ENCODE measurements at places on chromosomes 13 and 19.

DNA sequence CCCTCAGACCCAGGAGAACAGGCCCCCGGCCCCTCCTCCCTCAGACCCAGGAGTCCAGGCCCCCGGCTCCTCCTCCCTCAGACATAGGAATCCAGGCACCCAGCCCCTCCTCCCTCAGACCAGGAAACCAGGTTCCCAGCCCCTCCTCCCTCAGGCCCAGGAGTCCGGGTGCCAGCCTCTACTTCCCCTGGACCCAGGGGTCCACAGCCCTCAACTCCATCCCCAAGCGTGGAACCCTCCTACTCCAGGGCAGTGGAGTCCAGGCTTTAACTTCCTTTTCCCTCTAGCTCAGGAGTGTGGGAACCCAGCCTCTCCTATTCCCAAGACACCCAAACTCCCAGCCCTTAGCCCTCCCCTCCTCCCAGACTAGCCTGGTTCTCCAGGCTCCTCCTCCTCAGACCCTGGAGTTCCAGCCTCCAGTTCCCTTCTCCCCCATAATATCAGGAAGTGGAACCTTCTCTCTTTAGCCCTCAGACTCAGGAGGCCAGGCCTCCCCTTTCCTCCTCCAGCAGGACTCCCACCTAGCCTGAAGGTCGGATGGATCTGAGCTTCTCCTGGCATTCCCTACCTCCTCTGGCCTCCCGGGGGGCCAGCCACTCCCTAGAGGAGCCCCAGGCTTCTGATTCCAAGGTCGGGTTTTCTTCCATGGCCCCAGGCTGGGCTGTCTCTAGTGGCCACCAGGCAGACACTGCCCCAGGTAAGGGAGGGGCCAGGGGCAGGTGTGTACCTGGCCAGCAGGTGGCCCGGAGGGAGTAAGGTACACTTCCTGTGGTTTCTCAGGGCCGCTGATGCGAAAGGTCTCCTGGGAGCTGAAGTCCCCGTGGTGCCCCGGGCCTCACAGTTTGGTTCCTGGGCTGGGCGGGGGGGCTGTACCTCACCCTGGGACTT lies at the start of gene TMC4:
Gene TMC4, minus strand, starts transcription at position 690 of the 888 bp plus-strand sequence. Its CDS starts 43 bp downstream, at position 647.
- no peak for DNase-seq

- no peak for DNase-seq
Observed at GRCh38 chr19:3193256-3194105, 7.8 kb downstream of the NCLN start.

GRCh38 chr13:40568246-40569023 lies 98.0 kb downstream of the FOXO1 start:
- no peak for DNase-seq

- no peak for DNase-seq
Observed at GRCh38 chr19:51810223-51810622, 15.3 kb downstream of the FPR3 start.

GRCh38 chr13:68993154-68993553 lies 1114.5 kb upstream of the ATXN8OS start:
- DNase-seq: no peak

DNA sequence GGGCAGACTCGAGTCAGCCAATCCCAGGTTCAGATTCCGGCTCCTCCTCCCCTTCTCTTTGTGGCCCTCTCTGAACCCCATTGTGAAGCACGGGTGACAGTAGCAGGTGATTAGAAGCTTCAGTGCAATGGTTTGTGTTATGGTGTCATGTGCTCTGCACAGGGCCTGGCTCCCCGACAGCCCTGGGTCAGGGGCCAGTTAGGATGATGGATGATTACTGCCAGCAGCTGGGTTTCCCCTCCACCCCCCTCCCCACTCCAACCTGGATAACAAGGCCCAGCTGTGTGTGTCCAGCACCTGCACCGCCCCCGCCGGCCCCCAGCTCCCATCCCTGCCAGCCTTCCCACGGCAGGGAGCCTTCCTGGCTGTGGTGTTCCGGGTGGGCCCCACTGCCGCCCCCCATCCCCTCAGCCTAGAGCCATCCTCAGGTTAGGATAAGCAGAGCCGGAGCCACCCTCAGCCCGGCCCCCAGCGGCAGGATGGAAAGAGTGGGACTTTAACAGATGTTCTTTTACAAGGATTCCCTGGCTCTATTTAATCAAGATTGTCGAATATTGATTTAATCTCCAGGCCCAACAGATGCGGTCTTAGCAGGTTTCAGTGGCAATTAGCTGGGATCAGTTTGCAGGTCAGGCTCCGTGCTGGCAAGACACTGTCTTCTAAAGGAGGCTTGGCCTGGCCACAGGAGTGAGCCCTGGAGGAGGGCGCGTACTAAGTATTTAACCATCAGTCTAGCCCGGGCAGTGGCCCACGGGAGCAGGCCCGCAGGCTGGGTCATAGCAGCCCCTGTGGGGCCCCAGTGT lies 156.2 kb downstream of the SIPA1L3 start:
- no peak for DNase-seq

GRCh38 chr13:47503475-47503874 lies 497.6 kb downstream of the SUCLA2 start:
- no peak for DNase-seq

- DNase-seq: no peak
Observed at GRCh38 chr13:37187105-37187504, 81.6 kb upstream of the CSNK1A1L start.

DNA sequence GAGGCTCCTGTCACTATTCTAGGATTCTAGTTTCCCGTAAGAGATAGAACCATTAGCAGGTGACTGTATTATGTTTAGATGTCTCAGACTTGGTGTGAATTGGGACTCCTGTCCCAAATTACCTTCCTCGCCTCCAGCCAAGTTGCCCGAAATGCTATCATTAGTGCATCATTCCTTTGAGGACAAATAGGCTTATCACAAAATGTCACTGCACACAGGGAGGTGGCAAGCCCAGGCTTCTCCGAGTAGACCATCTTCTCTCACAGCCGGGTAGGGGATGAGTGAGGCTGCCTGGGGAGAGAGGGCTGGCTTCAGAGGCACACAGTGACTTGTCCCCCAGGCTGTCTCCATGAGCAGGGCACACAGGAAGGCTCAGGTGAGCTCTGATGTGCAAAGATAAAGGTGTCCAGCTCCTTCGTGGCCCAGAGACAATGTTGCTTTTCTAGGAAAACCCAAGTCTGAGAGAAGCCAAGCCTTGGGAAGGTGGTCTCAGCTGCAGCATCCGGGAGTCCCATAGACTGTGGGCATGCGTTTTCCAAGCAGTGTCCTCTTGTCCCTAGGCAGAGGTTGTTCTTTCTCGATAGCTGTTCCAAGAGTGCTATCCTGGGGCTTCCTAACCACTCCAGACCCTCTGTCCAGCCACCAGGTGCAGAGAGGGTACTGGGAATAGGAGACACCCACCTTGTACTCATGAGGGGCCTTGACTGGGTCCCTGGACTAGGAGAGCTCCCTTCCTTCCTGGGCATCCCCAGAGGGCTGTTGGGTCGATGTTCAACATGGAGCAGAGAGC lies 163.1 kb upstream of the TSHZ3 start:
- DNase-seq: no peak

GRCh38 chr13:113397608-113398425 lies 33.9 kb upstream of the GRTP1 start:
- DNase-seq: no peak

GRCh38 chr19:1873524-1874473 lies 10.4 kb upstream of the KLF16 start:
- no peak for DNase-seq

DNA sequence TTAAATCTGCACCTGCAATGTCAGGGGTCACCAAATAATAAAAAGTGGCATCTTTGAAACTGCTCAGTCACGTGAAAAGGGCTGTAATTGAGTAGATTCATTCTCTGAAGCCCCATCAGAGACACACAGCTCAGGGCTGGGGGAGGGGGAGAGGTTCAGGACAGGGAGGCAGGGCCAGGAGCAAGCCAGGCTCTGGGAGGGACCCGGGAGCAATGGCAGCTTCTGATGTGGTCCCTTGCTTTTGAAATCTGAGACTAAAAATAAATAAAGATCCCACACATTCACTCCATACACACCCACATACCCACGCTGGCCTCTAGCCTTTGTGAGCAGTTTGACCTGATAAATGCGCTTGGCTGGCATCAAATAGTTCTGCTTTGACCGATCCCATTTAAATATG lies 32.8 kb downstream of the GSX1 start:
- no peak for DNase-seq

GRCh38 chr19:58559275-58560006 lies 1.0 kb upstream of the UBE2M start:
- no peak for DNase-seq

DNA sequence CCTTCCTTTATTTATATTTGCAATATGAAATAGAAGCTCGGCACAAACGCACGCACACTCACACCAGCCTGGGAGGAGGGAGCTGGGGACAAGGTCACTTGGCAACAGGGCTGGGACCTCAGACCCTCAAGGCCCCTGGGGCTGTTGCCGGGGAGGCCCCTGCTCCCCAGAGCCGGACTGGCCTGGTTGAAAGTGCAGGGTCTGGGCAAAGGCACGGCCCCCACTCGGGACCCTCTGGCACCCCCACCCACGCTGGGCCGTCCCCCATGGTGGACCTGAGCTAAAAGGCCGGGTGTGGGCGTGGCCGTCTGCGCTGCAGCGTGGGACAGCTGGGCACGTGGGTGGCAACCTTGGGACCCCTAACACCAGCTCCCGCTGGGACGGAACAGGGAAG lies 1.2 kb upstream of the TMEM86B start:
- DNase-seq: no peak

GRCh38 chr13:97873398-97873797 lies 80.1 kb upstream of the IPO5 start:
- no peak for DNase-seq

GRCh38 chr13:21053231-21053630 lies 8.2 kb downstream of the LATS2 start:
- no peak for DNase-seq

- no peak for DNase-seq
Observed at GRCh38 chr13:44128552-44129001, 245.0 kb upstream of the SERP2 start.

GRCh38 chr13:114152285-114152645 lies 19.8 kb upstream of the RASA3 start:
- DNase-seq: no peak

DNA sequence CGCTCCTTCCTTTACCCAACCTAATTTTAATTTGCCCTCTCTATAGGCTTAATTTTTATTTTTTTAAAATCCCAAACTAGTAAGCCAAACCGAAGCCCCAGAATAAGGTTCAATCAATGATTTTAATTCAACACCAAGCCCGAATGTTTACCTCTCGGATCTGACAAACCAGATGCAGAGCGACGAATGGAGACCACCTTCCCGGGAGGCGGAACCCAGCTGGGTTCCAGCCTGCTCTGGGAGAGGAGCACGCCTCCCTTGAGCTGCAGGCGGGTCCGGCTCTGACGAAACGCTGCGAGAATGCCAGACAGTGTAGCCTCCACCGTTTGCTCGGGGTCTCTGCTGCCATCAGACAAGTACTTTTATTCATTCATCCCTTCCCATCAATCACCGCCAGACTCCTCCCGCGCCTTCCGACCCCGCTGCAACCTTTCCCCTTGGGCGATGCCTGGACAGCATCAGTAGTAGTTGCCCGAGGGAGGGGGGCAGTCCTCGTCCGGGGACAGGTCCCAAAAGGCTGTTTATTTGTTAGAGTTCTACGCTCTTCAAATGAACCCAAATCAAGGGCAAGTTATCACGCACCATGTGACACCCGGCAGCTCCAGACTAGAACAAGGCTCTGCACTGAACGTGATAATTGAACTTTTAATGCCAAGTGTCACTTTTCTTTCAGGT lies 752 bp upstream of the EDNRB start:
- no peak for DNase-seq

DNA sequence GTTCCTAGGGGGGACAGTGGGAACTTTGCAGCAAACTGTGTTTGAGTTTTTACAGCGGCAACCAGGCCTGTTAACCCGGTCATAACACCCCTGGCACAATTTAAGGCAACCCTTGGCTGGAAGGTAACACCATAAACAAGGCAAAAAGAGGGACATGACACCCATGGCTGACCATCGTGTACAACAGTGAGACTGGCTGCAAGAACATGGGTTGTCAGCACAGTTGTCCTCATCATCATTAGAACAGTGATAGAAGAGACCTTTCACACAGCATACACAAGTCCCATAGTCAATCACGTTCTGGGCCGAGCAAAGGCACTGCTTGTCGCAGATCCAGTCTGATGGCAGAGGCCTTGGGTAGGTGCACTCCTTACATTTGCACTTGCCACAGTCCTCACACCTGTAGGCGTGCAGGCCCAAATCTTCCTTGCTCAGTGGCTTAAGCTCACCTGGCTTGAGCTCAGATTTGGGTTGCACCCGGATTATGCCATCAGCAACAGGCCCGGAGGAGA lies 4.1 kb downstream of the SPRY2 start:
- no peak for DNase-seq

DNA sequence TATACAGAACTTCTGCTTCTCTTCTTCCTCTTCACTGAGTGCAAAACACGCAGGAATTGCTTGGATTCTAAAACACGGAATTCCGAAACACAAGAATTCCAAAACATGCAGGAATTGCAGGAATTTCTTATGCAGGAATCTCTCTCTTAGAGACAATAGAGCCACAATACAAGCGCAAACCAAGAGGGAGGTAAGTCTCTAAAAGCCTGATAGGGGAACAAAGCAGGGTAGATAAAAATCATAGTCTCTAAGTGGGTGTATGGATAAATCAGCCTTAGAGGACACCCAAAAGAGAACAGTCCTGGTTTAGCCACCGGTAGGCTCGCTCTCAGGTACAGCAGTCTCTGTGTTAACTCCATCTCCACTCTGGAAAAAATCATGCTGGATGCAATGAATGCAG lies 112.9 kb downstream of the LHFPL6 start:
- DNase-seq: no peak

DNA sequence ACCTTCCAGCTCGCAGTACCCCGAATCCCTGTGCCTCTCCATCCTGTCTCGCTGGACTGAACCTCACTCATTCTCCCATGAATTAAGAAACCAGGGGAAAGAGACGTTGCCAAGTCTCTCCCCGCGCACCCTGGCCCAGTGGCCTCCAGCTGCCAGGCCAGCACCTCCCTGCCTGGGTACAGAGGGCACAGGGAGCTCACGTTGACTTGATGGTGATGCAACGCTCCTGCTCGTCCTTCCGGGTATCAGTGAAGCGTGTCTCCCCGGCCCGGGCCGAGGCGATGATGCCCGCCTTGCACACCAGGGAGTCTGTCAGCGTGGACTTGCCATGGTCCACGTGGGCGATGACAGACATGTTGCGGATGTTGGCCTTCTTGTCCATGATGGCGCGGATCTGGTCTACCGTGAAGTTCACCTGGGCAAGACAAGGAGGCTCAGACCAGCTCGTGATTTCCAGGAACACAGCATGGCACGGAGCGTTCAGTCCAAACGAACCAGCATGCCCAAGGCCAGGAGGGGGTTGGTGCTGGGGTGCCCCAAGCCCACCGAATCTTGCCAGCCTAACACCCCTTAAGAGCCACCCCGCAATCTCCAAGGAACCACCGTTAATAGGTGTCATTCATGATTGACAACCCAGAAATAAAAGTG lies 1.2 kb downstream of the EEF2 start:
- DNase-seq: no peak

GRCh38 chr19:32416749-32417456 lies 11.3 kb downstream of the DPY19L3 start:
- no peak for DNase-seq

DNA sequence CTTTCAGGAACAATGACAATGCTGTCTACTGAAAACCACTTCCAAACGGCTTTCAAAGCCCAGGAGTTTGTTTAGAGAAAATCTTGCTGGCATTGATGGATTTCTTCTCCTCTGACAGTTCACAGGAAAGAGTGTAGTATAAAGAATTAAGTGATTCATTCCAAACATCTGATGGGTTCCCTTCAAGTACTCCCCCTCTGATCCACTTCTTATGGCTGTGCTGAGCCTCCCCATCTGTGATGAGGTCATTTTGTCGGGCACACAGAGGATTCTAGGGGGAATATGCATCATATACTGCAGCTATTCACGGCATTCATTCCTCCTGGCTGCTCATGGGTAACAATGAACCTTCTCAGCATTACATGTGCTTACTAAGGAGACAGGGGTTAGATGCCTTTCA lies 107.9 kb downstream of the RGCC start:
- no peak for DNase-seq

GRCh38 chr19:54459282-54460229 lies 4.0 kb downstream of the LENG9 start:
- DNase-seq: no peak

All from activated naive CD4-positive, alpha-beta T cell (primary cell).